ENCODE measurements at places on chromosomes 1 and 21. TPM values are rescaled to one million over a fixed set of nuclear protein-coding genes. Genes with fewer than 3 reads are reported as not detected.

DNA sequence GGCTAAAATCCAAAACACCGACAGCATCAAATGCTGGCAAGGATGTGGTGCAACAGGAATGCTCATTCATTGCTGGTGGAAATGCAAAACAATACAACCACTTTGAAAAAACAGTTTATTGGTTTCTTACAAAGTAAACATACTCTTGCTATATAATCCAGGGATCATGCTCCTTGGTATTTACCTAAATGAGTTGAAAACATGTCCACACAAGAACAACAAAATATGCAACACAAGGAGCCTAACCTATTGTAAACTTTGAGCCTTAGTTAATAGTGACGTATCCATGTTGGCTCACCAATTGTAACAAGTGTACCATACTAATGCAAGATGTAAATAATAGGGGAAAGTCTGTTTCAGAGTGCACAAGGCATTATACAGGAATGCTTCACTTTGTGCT is 37.2 kb upstream of the PGBD5 start:
- DNase-seq: no peak

EXOC8 gene
- 5.9 TPM for polyA plus RNA-seq

DNA sequence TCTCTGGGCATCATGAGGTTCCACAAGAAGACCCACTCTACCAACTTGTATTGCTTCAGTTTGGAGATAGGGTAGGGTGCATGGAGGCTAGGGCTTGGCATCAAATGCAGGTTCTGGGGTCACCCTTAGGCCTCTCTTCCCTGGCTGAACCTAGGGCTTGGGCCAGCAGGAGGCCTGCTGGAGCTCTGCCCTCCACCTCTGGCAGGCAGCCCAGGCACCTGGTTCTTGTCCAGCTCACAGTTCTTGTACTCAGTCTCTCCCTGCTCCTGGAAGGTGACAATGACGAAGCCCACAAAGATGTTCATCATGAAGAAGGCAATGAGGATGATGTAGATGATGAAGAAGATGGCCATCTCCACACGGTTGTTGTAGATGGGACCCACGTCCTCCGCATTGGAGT is 37.5 kb upstream of the KIF21B start:
- DNase-seq: no peak

DNA sequence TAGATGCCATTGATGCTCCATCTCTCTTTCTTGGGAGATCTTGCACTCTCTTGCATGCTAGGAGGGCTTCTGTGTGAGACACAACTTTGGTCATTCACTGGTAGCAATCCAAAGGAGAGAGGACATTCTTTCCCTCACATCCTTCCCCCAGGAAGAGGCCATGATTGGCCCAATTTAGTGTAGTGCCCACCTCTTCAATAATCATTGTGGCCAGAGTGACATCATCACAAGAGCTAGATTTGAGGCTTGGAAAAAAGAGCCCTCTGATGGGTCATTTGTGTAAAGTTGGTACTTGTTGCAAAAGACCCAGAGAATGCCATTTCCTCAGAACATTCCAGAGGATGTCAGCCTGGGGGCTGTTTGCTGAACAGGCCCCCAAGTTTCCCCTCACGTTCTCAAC is 30.2 kb downstream of the S100A6 start:
- DNase-seq: no peak

ETV3 gene
- 6.5 TPM for polyA plus RNA-seq

- DNase-seq: no peak
These were observed 49.4 kb downstream of the H3-3A start for GRCh38 chr1:226111883-226112261.

CD55 gene
- 39.7 TPM for polyA plus RNA-seq

DNA sequence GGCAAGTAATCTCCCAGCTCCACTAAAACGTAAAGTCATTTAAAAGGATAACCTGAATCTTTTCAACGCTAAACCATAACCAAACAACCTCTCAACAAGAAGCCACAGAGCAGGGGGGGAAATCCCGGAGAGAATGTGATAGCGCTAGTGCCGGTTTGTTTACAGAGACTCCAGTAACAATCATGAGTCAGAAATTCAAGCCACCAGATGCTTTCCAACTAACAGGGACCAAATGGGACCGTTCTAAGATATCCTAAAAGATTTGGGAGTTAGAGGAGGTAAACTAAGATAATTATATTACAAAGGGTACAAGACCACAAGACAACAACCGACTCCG is 825 bp downstream of the DCAF8 start:
- DNase-seq: no peak

TLR5 gene
- 1.9 TPM for polyA plus RNA-seq

DNA sequence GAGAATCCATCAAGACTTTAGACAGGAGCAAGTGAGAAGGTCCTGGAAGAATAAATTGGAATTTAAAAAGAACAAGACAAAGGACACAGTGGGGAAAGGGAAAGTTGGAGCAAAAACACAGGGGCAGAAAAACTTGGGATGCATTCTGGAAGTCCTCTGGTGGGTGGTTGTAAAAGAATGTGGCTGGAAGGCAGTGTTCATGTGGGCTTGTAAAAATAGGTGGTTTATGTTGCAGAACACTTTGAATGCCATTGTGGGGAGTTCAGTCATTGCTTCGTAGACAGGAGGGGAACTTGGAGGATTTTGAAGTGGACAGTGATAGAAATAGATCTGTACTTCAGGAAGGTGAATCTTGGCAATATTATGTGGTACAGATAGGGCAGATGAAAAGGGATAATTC is 15.2 kb downstream of the KIF1B start:
- no peak for DNase-seq

- DNase-seq: no peak
These were observed 281.0 kb downstream of the PTPRC start for GRCh38 chr1:198919667-198920398.

DNA sequence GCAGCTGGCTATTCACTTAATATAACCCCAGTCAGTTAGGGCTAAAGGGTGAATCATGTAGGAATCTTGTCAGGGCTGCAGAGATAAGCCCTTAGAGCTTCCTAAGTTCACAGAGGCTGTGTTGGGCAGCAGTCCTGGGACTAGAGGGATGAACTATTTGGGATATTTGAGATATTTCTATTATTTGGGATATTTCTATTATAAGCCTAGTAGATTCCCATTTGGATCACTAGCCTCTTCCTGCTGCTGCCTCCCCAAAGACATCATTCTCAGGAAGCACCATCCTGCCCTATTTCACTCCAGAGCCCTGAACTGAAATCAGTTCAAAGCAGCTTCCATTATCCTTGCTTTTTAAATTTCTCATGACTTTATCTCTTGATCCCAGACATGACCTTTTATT is 501.3 kb downstream of the NUF2 start:
- no peak for DNase-seq

GRCh38 chr21:33808715-33809367 is 106.8 kb downstream of the ATP5PO start:
- DNase-seq: no peak

SSBP3 gene
- polyA plus RNA-seq: 32.5 TPM

DNA sequence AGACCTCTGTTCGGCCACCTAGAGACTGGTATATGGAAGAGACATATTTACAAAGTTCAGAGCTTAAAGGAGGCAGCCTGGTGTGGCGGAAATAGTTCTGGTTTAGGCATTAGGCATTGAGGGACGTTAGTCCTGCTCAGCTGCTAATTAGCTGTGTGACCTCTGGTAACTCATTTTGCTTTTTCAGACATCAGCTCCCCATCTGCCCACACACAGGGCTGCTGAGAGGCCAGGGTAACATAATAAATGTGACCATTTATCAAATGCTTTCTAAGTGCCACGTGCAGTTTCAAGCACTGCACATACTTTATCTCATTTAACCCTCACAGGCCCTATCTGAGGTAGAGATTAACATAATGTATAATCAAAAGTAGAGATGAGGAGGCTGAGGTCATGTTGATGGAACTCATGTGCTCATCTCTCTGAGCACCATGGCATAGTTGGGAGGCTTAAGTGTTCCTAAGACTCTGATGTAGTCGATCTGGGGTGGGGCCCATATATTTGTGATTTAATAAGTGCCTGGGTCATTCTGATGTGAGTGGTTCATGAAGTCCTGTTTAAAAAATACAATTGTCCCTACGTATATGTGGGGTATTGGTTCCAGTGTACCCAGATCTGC is 267.2 kb upstream of the PLXNA2 start:
- DNase-seq: no peak

SLAMF6 gene
- 0.34 TPM for polyA plus RNA-seq

NPL gene
- polyA plus RNA-seq: 3.2 TPM

DNA sequence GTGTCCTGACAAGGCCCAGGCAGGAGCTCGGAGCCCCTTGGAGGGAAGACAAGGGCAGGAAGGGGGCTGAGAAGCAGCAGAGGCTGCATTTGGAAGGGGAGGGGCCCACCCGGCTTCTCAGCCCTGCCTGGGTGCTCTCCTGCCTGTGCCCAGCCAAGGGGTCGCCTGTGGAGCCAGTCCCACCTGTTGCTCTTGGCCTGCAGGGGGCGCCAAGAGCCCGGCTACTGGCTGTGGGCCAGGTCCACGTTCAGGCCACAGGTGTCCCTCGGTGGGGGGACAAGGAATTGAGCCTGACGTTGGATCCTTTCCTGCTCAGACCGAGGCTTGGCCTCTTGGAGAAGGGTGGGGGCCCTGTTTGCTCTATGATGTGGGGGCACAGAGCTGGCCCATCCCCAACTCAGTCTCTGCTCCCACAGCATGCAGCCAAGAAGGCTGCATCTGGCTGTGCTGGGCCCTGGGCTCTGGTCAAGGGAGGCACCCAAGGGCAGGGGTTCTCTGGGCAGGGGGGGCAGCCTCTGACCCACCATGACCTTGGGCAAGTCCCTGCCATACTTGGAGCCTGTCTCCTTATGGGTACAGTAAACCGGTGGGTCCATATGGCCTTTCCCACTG is 10.9 kb downstream of the WNT4 start:
- DNase-seq: peak; percentile 55

IGSF9 gene
- polyA plus RNA-seq: 1.3 TPM

GRCh38 chr1:161952607-161953172 is 71.0 kb downstream of the OLFML2B start:
- DNase-seq: no peak

GUCA2B gene
- not detected for polyA plus RNA-seq

PKP1 gene
- 0.02 TPM for polyA plus RNA-seq

DNA sequence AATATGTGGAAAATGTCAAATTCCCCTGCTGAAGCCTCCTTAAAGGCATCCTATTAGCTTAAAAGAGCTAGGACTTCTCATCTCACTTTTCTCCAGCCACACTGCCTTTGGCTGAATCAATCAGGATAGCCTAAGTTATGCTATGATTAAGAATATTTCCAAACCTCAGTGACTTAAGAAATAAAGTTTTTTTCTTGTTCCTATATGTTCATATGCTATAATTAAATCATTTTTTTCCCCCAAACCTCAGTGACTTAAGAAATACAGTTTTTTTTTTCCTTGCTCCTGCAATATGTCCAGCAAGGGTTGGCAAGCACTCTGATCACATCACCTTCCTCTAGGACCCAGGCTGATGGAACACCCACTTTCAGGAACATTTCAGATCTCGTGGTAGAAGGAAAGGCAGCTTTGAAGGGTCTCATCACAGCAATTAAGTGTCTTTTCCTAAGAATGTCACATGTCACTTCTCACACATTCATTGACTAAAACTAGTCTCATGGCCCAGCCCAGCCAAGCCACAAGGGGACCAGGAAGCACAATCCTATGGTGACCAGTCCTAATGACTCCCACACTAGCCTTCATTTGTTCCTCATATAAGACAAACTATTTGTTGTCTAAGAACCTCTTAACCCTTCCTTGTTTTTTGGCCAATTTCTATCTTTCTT is 6.3 kb upstream of the JUN start:
- DNase-seq: no peak

DNA sequence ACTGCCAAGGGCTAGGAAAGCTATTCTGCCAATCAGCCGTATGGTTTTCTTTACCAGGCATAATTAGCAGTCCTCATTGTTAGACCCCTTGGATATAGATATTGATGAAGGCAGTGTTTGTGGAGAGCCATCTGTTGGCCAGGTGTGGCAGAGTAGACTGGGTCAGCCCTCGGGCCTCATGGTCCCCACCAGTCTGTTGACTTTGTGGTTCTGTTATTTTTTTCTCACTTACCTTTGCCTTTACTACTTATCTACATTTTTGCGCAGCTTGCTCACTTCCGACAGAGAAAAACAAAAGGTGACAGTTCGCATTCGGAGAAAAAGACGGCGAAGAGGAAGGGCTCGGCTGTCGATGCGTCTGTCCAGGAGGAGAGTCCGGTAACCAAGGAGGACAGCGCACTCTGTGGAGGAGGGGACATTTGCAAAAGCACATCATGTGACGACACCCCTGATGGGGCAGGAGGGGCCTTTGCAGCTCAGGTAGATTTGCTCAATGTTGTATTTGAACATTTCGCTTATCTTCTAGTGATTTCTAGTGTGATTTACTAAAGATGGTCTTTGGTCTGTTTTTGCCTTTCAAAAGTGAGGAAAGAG is 2.3 kb downstream of the PCNT start:
- DNase-seq: no peak

- DNase-seq: no peak
These were observed 74.9 kb downstream of the MIS18A start for GRCh38 chr21:32203877-32204480.

DNA sequence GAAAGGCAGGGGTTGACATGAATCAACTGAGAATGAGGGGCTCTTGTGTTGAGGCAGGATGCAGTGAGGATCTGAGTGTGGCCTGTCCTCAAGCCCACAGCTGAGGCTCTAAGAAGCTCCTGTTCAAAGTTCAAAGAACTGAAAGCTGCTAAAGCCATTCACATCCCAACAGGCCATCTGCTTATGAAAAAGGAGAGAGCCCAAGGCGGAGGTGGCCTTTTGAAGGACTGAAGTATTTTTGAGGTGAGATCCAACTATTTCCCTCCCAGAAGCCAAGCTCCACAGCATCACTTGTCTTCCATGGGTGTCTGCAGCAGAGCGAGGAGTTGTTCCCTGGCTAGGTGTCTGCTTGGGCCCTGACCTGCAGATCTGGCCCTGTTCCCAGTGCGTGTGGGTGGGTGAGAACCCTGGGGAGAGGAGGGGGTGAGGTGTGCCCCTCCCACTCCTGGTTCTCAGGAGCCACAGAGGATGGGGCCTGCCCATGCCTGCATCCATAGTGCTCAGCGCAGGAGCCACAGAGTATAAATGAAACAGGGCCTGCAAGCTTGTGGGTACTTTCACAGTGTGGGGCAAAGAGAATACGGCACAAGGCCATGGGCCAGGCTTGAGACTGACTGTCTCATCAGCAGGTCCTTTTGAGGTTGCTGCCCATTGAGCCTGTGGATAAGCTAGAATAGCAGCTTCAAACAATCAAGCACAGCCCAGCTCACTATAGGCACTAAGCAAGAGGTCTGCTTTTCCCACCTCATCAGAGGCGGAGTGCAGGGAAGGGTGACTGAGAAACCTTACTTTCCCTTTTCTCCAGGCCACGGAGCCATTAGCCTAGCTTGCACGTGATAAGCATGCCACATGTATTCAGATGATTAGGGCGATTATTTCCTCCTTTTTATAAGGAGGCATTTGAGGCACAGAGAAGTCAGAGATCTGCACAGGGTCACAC is 15.7 kb downstream of the REG4 start:
- DNase-seq: no peak

RPE65 gene
- 0.07 TPM for polyA plus RNA-seq

- DNase-seq: no peak
These were observed 53.0 kb downstream of the BACH1 start for GRCh38 chr21:29351691-29352090.

- DNase-seq: no peak
These were observed 42.3 kb downstream of the MDM4 start for GRCh38 chr1:204558467-204558866.

MAP1LC3C gene
- polyA plus RNA-seq: 0.25 TPM

Data from right cardiac atrium (tissue), 5 donors.